ENCODE measurements at places on chromosomes 6 and 20. TPM values are rescaled to one million over a fixed set of nuclear protein-coding genes. Genes with fewer than 3 reads are reported as not detected.
A peak's percentile ranks its signal among the peaks of the same experiment; 100 is the strongest.

GRCh38 chr6:84278321-84278998, 51.0 kb upstream of the CEP162 start:
- DNase-seq = no peak

- DNase-seq = no peak
Measured at GRCh38 chr6:131322125-131322524, 186.9 kb downstream of the AKAP7 start.

GRCh38 chr20:10089871-10090587, 55.2 kb downstream of the ANKEF1 start:
- DNase-seq = no peak

GRCh38 chr6:167058261-167058660, 59.1 kb downstream of the CEP43 start:
- no peak for DNase-seq

DNA sequence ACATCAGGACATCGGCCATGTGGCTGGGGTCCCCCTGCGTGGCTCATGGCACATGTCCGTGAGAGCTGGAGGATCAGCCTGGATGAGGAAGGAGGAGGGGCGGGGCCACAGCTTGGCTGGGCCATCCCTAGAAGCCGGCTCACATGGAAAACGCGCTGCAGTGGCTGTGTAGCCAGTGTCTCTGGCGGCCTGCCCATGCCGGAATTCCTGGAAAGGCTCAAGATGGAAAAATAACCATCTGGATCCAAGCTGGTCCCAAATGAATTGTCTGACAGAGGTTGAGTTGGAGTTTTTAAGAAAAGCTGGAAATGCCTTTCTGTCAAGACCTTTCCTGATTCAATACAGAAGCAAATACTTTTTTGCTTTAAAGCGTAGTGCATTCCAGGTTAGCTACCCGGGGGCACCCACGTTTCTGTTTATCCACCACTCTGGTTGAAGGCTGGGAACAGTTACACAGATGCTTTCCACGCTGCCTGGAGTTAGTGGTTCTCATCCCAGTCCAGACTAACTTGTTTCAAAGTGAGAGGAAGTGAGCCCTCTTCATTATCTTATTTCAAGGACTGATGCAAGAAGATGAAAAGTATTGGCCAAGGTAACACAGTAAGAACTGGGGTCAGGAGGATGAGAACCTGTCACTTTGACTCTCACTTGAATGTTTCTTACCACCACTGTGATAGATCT, 99.0 kb downstream of the GMPR start:
- DNase-seq = no peak

DNA sequence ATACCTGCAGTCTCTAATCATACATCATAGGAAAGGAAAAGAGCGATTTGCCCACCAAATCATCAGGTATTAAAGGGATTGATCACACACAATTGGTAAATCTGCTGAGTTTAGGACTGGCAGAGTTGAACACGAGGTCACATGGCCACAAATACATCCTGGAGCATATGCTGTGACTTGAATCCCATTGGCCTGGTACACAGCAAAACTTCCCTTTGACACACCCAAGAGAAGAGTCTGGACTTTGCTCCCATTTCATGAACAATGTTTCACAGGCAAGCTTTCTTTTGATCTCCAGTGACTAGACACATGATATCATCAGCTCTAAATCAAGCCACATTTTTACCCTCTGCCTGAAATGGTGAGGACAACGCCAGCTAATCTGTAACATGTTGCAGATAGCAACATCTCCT, 117.9 kb downstream of the ISM1 start:
- no peak for DNase-seq

DNA sequence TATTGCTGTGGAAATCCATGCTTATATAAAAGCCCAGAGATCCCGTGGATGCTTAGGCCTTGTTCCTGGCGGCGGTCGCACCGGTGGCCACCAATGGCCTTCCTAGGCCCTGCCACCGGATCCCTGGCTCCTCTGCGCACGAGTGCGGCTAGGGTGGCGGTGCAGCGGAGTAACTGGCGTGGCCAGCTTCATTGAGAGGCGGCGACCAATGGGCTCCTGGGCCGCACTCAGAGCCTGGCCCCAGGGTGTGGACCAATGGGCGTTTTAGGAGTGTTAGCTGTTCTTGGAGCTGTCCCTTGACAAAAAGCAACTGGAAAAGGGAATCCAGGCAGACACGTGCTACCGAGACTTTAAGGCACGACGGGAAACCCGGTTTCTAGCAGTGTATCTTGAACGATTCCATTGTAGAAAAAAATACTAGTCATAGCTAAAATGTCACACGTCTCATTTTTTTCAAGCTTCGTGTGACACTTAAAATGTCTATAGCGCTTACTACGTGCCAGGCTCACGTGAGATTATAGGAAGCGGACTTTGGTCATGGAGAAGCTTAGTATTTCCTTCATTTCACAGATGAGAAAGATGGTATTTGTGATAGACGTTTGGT, 1.7 kb downstream of the AMD1 start:
- DNase-seq = peak; percentile 77

GRCh38 chr6:44335631-44336030, 6.8 kb upstream of the SPATS1 start:
- DNase-seq = no peak

- DNase-seq = no peak
Measured at GRCh38 chr6:107248147-107248546, 132.8 kb upstream of the BEND3 start.

- no peak for DNase-seq
Measured at GRCh38 chr6:14819001-14819400, 426.9 kb upstream of the JARID2 start.

The KCNQ2 gene
- total RNA-seq = not detected

The C6orf52 gene
- total RNA-seq = 0.58 TPM

- no peak for DNase-seq
Measured at GRCh38 chr20:43167615-43168014, 22.1 kb downstream of the PTPRT start.

DNA sequence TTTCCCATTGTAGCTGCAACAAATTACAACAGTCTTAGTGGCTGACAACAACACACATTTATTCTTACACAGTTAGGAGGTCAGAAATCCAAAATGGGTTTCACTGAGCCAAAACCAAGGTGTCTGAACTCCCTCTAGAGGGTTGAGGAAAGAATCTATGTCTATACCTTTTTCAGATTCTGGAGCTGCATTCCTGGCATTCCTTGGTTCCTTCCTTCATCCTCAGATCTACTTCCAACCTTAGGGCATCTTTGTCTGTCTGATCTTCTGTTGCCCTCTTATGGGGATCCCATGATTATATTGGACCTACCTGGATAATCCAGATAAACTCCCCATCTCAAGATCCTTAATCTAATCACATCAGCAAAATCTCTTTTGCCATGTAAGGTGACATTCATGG, 540.9 kb upstream of the MAP3K7 start:
- DNase-seq = no peak

The GNRH2 gene
- 1.2 TPM for total RNA-seq

DNA sequence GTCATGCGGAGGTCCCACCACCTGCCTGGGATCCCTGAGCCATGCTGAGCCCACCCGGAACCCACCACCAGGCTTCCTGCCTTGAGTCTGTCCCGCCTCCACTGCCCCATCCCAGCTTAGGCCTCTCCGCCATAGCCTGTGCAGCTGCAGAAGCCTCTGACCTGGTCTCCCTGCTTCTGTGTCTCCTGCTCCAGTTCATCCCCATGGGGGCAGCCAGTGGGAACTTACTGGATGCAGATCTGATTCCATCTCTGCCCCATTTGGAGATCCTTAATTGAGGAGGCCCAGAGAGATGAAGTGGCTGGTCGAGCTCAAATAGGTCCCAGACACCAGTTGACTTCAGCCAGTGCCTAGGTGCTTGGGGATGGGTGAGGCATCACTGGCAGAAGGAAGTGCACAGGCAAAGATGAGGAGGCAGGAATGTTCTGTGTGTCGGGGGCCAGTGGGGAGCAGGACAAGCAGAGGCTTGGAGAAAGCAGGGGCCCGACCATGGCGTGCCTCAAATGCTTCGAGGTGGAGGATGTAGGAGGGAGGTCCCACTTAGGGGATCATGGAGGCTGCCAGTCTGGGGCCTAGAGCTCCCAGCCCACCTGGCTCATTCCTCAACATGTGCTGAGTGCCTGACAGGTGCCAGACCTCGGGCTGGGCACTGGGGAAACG, 112.8 kb downstream of the TOX2 start:
- DNase-seq = no peak

DNA sequence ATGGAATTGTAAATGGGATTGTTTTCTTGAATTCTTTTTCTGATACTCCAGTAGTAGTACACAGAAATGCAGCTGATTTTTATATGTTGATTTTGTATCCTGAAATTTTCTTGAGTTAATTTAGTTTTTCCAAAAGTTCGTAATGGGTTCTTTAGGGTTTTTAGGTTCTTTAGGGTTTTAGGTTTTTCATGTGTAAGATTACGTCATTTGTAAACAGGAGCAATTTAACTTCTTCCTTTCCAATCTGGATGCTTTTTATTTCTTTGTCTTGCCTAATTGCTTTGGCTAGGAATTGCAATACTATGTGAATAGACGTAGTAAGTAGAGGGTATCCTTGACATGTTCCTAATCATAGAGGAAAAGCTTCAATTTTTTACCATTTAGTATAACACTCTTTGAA, 568.6 kb downstream of the MMUT start:
- no peak for DNase-seq

- no peak for DNase-seq
Measured at GRCh38 chr6:4372866-4373265, 237.5 kb upstream of the ECI2 start.

DNA sequence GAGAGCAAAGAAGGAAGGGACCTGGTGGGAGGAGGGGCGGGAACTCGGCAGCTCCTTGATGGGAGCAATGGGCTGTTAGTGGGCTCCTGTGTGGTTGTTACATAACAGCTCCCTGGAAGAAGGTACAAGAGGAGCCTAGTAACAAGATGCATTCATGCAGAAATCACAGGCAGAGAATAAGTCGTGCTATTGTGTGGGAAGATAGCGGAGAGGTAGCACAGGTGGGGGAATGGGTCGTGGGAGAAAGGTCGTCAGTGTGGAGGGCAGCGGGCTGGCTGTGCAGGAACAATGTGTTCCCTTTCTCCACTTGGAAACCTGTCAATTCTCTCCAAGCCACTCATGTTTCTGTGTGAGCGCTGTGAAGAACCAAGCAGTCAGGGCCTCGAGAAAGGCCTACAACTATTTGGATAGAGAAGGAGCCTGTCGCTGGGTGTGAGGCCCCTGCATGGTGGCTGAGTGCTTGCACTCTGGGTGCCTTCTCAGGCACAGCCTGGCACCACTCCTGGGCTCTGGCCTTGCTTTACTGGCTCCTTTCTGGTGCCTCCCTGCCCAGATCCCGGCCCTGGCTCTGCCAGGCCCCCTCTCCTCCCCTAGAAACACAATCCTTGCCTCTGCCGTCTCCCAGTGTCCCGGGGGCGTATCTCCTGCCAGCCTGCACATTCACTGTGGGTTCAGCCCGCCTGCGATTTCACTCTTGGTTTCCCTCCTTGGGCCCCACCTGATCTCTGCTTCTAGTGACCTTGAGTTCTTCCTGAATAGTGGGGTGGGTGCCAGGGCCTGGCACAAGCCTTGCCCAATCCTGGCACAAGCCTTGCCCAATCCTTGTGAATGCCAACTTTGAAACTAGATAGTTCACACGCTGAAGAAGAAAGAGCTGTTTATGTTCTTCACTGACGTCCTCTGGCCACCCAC, 7.4 kb upstream of the FGD2 start:
- no peak for DNase-seq

The CDSN gene
- not detected for total RNA-seq

The GRIK2 gene
- total RNA-seq = not detected

DNA sequence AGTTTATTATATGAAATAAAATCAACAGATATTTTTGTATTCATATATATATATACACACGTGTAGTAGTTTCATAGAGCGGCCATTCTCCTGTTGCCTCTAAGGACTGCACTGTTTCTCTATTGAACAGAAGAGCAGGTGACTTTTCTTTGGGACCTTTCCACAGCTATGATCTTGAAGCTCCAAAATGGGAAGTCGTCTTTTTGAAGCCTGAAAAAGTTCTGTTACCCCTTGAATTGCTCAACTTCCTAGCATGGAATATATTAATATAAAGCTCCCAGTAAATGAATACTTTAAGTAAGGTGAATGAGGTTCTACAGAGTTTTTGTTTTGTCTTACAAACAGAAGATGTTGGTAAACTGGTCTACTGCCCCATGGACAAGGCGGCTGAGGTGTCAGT, 42.2 kb upstream of the ADTRP start:
- DNase-seq = no peak

DNA sequence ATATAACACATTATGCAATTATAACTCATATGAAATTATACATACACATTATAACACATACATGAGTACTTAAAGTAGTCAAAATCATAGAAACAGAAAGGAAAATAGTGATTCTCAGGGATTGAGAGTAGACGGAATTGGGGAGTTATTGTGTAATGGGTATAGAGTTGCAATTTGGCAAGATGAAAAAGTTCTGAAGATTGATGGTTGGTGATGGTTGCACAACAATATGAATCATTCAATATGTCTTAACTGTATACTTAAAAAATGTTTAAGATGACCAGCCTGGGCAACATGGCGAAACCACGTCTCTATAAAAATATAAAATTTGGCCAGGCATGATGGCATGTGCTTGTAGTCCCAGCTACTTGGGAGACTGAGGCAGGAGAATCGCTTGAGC, 372.7 kb downstream of the CDKAL1 start:
- no peak for DNase-seq

The JPH2 gene
- not detected for total RNA-seq

DNA sequence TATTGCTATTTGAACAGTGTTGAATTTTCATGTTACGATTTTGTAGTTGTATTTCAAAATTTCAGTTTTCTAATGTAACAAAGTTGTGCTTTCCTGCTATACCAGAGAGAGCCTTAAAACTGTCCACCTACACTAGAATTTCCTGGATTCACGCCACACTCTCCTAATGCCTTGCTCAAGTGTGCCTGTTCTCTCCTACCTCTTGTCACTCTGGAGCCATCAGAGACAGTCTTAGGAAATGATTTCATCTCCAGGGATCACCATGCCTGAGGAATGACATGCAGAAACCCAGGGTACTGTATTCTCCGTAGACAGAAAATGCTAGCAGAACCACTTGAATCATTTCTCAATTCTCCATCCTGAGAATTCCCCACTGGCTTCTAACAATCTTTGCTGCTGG, 667.6 kb downstream of the KIF16B start:
- no peak for DNase-seq

The FOXF2 gene
- total RNA-seq = not detected

DNA sequence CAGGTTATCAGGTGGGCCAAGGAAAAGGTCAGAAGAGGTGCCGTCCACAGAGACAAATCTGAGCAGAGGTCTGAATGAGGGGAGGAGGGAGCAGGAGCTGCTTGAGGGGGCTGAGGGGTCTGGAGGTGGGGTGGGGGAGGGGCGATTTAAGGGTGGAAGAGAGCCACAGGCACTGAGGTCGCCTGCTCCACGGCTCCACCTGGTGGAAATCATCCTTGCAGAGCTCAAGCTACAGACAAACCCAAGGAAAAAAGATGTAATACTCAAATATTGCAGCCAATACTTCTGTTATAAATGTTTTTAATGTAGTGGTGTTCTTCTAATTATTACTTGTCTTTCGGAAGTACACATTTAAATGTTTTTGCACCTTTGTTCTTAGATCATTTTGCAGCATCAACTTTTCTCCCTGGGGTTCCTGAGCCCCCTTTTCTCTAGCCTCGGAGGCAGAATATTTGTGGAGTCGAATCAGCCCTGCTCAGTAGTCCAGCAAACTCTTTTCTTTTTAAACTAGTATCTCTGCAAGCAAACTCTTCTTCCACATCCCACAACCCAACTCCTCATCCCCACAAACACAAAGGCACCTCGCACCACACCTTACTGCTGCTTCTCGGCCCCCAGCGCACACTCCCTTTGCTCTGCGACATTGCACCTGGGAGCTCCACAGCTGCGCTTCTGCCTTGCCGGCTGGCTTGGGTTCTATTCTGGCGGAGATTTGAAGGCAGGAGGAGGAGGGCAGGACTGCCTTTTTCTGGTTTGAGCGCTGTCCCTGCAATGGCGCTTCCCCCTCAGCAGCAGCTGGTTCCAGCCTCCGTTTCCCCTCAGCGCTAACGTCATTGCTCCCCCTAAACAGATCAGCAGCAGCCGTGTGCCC, 51.0 kb upstream of the TFAP2A start:
- peak; percentile 32 for DNase-seq

Measured in natural killer cell (primary cell).